Activated CD4-positive, alpha-beta T cell treated with anti-CD3 and anti-CD28 coated beads, Interleukin-2, amount 50 U/mL, for 48 hours (primary cell): ENCODE measurements at places on chromosomes 2 and 18.
A peak's percentile ranks its signal among the peaks of the same experiment; 100 is the strongest.

DNA sequence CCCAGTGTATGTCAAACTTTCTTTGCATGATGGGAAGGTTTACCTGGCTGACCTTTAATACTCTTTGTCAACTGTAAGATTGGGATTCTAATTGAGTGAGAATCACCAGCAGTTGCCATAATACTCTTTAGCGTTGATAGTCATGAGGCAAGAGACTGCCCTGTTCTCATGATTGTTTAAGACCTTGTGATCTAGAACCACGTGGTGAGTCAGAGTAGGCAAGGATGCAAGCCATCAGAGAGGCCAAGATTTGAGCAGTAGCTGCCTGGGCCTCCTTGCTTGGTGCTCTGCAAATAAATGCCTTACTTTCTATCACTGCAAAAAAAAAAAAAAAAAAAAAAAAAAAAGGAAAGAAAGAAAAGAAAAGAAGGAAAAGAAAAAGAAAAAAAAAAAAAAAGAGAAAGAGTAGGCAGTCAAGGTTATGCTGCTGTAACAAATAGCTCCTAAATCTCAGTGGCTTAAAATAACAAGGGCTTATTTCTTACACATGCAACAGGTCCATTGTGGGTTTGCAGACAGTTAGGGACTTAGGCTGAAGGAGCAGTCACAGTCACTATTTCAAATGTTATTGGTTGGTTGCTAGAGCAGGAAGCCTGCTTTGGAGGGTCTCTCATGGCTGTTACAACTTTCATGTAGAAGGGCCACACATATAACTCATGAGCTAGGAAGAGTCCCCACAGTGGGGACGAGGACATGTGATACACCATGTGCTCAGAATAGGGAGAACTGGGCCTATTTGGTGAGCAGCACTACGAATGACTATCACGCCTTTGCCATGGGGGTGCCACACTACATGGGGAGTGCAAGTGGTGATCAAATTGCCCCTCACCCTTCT, 21.7 kb downstream of the IL1R2 start:
- no peak for DNase-seq

- DNase-seq: no peak
Observed at GRCh38 chr2:121638333-121638732, 10.9 kb downstream of the CLASP1 start.

DNA sequence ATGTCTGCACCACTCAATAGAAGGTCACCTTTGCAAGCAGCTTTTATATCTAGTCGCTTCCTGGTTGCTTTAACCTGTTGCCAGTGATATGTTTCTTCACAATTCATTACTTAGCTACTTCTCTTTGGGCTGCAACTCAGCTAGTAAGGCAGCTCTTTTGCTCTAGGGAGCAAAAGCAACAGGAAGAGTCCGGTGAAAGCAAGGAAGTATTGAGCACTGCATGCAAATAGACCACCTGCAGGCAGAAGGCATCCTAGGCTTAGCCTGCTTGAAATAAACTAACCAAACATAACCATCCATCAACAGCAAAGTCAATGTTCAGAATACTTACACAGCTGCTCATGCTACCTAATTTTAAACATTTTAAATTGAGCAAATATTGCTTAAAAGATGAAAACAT, 529.2 kb upstream of the LINC00305 start:
- no peak for DNase-seq

DNA sequence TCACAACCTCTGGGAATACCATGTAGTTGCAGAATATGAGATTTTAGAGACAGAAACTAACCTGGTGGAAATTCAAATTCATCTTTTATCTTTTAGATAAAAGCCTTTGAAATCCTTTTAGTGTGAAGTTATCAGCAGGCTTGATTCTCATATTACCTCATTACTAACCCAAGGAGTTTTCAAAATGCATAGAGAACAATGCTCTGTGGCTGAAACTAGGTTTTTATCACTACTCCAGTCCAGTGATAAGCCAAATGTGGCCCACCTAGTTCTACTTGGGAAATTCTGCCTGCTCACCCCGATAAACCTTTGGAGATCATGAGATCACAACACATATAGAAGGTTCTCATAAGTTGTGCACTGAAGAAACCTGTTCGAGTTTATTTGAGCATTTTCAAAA, 121.7 kb downstream of the MMADHC start:
- DNase-seq: no peak

DNA sequence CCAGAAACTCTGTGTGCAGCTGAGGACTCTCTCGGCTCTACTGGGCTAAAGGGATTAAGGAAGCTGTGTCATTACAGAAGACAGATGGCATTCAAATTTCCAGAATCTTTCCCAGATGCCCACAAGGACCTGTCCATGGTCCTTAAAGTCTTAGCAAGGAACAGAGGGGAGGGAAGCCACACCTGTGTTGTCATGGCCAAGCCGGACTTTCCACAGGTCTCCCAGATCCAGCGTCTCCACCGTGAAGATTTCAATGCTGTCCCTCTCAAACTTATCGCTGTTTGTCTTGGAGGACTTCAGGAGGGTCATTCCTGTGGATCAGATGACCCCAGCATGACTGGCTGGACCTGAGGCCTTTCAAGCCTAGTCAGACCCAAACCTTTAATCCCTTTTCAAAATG, 114.5 kb downstream of the LOXHD1 start:
- DNase-seq: no peak

DNA sequence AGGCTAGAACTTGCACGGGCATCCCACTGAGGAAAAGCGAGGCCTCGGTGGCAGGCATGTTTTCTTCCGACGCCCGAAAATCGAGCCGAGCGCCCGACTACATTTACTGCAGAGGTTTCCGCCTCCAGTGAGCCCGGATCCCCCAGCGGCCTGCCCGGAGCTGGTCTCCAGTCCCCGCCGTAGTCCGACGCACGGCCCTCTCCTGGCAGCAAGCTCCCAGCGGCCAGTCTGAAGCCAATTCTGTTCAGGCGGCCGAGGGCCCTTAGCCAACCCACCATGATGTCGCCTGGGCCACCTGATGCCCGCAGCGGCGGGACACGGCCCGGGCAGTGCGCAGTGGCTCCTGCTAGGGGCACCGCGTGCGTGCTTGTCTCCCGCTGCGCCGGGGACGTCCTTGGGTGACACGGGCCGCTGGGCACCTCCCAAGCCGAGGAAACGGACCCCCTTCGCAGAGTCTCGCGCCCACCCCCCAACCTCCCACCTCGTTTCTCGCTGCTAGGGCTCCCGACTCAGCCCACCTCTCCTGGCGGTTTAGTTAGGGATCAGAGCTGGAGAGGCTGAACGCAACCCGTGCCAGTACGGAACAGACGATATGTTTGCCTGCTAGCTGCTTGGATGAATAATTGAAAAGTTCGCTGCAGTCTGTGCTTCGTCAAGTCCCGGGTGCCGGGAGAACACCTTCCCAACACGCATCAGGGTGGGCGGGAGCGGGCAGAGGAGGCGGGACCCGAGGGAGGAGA, 5.3 kb downstream of the ONECUT2 start:
- no peak for DNase-seq

- no peak for DNase-seq
Observed at GRCh38 chr2:190308031-190308430, 11.6 kb downstream of the HIBCH start.

DNA sequence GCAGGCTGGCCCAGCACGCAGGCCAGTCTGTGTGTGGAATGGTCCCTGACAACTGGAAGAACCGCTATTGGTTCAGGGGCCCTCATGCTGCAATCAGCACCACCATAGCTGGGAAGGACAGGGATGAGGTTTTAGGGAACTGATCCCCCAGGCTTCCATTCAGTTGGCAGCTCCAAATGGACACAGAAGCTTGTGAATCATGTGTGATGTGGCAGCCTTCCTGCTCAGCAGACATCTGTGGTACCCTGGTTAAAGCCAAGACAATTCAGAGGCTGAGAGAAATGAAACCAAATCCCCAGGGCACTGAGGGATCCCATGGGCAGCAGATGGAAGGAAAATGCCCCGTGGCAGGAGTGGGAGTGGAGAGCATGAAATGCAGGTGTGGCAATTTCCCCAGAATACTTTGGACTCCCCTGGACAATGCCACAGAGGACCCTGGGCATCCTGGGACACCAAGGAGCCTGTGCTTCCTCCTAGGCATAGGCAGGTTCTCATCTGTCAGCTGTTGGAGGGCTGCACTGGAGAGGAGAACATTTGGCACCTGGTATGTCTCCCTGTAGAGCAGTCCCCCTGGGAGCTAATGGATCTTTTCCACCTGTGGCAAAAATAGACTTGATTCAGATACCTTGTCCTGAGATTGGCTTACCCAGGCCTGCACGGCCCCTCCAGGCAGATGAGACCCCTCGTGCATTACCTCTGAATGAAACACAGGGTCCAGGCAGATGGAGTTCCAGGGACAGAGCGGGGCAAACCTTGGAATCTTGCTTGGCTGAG, 162.2 kb upstream of the BCL2L11 start:
- no peak for DNase-seq

- no peak for DNase-seq
Observed at GRCh38 chr18:55249550-55249949, 290.3 kb upstream of the CCDC68 start.

GRCh38 chr2:8424997-8425900, 256.6 kb upstream of the ID2 start:
- peak; percentile 45 for DNase-seq

DNA sequence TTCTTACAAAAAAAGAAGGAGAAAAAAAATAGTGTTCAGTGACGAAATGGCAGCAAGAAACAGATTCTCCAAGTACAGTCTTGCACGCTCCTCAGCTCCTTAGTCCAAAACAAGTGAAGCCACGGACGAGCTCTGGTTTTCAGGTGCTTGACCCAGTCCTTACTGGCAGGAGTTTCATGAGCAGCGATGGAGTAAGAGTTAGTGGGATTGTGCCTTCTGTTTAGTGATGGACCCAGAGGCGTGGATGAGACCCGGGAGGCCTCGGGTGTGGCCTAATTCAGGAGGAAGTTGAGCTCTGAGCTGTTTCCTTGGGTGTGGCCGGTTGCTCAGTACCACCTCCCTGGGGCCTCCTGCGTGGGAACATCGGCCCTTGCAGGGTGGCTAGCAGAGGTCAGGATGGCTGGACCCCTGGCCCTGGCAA, 52.0 kb downstream of the KIF5C start:
- peak; percentile 53 for DNase-seq

DNA sequence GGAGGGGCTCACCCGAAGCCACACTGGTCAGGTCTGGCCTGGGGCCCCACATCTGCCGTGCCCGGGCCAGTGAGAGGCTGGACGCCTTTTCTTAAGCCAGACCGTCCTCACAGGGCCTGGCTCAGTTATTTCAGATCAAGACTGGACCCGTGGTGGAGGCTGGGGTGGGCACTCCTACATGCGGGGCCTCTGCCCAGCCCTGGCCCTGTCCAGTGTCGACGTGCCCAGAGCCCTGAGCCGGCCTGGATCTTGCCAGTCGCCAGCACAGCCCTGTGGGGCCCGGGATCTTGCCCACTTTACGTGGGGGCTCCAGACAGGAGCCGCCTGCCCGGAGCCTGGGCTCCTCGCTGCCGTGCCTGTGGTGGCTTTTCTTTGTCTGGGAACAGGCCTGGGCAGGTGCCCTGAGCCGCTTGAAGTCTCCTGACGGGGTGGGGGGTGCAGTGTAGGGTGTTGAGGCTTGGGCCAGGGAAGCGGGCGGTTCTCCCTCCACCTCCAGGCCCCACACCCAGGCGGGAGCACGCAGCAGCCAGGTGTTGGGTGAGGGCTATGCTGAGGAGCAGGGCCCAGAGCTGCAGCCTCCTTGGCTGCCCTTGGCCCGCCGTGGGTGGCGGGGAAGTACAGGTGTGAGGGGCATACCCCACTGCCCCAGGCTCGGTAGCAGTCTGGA, 6.0 kb downstream of the GPC1 start:
- DNase-seq: no peak

DNA sequence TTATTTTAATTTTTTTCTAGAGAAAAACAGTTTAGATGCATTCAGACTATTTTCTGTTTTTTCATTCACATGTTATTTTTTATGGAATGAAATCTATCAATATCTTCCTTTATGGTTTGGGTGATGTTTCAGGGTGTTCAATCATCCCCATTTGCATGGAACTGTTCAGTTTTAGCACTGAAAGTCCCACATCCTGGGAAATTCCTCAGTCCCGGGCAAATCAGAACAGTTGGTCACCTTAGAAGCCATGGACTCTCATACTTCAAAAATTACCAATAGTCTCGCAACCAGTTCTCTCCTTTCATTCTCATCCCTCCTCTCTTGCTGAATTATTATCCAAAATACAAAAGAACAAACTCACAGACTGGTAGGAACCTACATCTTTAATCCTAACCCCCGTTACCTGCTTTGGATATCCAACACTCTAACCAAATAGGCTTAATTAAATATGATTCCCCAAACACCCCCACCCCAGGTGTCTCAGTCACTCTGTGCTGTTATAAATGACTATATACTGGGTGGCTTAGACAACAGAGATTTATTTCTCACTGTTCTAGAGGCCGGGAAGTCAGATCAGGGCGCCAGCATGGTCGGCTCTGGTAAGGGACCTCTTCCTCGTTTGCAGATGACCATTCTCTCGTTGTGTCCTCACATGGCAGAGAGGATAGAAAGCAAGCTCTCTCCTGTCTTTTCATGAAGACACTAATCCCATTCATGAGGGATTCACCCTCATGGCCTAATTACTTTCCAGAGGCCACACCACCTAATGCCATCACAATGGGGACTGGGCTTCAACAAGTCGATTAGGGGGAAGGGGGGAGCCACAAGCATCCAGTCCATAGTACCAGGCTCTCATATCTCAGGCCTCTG, 57.7 kb upstream of the SLC1A4 start:
- no peak for DNase-seq

DNA sequence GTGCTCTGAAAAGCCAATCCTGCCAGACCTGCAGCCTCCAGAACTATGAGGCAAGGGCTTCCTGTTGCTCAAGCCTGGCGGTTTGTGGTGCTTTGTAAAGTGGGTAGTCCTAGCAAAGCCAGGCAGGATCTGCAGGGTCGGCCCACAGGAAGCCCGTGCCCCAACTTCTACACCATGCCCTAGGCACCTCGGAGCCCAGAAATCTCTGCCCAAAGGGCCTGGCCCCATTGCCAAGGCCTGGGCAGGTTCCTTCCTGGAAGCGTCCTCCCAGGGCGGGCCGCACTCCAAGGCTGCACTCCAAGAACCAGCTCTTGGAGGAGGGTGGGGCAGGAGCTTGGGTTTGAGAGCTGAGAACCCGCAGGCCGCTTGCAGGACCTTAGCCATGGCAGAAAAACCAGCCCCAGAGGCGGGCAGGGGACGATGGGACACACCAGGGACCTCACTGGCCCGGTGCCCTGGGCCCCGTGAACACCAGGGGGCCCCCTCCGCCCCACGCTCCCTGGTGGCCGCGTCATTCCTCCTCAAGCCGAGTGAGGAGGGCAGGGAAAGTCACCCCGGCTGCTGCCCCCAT, 37.2 kb upstream of the ID2 start:
- no peak for DNase-seq

DNA sequence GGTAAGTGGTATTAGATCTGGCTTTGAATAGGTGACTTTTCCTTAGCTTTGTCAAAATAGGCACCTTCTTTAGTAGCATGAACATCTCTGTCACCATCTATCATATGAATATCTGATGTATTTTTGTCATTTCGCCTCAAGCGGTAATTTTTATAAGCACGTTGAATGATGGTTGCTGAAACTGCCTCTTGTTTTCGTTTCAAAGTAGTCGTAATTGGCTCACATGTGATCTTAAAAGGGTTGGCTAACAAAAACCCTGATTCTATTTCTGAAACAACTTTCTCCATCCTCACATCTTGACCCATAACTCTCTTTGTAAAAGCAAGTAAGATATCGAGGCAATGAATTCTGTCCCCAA, 29.8 kb upstream of the SCN9A start:
- no peak for DNase-seq
